ENCODE measurements at places on chromosomes 12 and 14.

DNA sequence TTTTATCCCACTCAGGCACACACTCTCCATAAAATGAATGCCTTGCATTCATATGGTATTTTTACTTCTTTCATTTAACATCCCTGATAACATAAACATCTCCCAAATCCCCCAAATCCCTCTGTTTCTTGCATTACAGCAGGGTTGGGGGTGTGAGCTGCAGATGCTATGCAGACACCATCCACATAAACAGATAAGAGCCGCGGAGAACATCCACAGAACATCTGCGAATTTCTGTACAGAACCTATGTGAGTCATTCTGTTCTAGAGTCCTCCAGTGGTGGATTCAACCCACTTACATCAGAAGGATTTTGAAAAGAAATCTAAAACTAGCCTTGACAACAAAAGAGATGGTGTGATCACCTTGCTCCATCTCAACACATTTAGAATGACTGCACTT, 20.3 kb downstream of the FBLN5 start:
- no peak for DNase-seq

DNA sequence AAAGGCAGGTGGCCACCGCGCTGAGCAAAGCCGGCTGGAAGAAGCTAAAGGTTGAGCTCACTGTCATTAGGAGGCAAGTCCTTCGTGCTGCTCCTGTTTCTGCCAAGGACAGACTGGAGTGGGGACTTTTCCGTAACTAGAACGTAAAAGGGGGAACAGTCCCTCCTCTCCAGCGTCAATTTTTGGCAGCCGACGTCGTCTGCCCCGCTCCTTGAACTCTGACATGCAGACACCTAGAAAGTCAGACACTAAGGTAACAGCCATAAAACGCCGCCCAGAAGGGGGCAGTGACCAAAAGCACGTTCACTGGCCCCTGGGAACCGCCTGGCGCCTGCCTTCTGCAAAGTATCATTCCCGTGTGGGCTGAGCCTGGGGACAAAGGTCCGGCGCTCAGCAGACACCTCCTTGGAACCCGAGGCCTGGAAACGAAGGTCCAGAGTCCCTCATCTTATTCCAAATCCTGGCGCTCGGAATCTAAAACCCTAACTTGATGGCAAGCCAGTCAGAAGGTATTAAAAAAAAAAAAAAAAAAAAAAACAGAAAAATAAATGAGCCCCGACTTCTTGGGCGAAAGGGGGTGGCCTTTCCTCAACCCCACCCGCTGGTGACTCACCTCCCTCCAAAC, 1.1 kb upstream of the LRP1 start:
- DNase-seq, result peak; percentile 31

GRCh38 chr12:69514111-69514510, 43.9 kb downstream of the FRS2 start:
- no peak for DNase-seq

- DNase-seq, result no peak
These were observed 52.6 kb downstream of the RIMBP2 start for GRCh38 chr12:130663514-130663913.

DNA sequence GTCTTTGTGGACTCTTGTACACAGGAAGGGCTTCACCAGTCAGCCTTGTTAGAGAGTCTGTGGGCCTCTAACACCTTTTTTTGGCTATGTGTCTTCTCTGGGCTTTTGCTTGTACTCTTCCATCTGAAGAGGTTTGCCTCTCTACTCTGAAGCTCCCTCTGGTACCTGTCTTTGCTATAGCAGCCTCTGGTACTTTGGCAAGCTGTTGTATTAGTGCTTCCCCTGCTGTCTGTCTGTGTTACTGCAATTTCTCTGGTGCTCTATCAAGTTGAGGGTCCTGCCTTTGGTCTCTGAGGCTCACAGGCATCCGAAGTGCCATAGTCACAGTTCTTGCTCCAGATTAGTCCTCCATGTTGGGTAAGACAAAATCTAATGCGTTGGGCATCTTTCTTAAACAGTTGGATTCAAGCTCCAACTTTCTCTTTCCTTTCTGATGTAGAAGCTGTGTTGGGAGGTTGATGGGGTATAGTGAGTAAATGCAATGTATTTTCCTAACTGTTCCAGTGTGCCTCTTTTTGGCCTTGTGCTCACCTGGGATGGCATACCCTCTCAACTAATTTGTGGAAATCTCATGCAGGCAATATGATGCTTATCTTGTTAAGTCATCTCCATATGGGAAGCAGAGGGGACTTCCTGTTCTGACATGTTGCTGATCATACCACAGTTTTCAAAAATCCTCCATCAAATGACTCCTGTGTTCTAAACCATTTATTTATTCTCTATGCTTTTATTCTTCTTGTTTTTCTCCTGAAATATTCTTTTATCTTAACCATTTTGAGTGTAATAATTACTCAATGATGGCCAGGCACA, 88.8 kb downstream of the ATF7IP start:
- peak; percentile 58 for DNase-seq

DNA sequence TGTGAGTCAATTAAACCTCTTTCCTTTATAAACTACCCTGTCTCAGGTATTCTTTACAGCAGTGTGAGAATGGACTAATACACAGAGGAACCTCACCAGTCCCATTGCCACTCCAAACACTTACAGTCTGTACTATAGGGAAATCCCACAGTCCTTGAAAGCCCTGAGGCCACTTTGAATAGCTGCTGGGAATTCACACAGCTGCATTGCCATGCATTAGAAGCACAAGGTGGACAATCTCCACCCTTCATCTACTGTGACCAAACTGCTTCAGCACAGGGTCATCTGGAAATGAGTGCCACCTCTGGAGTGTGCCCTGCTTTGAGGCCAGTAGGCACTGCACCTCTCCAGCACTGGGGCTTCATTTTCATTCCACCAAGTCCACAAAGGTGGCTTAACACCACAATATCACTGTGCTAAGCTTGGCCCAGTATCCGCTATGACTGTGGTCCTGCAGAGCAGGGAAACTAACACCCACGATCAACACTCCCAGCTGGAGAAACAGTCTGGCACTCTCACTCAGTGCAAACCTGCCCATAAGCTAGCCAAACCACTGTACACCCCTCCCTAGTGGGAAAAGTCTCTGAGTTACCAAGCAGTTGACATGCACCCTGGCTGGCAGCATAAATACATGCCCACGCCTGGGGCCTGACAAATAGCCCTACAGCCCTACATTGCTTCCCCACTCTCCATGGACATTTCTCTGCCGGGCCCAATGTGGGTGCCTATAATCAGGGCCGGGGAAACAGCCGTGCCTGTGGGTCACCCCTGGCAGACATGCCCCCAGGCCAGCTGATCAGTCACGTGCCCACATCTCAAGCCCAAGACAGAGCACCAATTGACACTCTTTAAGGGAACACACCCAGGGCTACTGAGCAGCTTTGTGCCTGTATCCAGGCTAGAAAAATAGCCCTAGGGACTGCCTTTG, 294.3 kb upstream of the MGAT4C start:
- DNase-seq, result no peak

DNA sequence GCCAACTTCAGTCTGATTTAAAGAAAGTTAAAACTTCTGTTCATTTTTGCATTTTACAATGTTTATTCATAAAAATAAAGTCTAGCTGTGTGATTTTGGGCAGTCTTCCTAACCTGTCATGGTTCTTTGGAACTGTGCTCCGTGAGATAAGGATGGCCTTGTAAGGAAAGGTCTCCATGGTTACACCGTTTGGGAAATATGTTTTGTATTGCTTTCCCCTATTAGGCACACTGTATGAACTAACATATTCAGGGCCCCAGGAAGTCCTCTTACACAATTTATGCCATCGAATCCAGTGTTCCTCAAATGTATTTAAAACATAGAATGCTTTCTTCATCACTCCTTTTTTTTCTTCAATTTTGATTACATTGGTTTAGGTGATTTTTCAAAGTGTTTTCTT, 54.5 kb downstream of the APAF1 start:
- no peak for DNase-seq

- no peak for DNase-seq
These were observed 130.3 kb downstream of the CEP83 start for GRCh38 chr12:94329366-94329765.

DNA sequence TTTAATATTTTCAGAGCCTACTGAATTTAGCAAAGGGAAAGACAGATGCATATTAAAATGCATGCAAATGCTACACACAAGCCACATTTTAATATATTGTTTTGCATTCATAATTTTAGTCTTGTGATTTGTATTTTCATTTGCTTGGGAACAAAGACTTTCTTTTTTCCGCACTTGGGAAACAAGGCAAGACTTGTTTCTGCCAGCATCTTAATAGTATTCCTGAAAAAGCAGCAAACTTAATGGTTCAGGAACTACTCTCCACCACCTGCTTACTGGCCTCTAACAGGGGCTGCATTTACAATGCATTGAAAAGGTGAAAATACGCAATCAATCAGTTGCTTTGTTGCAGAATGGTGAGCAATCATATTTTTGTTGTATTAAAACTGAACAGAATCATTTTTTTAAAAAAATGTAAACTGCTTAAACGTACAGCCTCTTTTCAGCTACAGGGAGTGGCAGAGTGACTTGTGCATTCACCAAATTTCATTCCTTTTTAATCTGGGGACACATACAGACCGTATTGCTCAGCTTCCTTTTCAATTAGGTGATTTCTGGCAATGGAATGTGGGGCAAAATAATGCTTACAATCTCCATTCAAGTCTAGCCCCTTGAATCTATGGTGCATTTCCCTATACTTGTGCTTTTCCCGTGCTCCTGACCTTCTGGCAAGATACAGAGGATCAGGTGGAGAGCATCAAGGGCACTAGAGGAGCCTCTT, 144.1 kb upstream of the BTG1 start:
- no peak for DNase-seq
